IPS DF 6.9 (cell line): ENCODE measurements at places on chromosomes 6 and 20.

DNA sequence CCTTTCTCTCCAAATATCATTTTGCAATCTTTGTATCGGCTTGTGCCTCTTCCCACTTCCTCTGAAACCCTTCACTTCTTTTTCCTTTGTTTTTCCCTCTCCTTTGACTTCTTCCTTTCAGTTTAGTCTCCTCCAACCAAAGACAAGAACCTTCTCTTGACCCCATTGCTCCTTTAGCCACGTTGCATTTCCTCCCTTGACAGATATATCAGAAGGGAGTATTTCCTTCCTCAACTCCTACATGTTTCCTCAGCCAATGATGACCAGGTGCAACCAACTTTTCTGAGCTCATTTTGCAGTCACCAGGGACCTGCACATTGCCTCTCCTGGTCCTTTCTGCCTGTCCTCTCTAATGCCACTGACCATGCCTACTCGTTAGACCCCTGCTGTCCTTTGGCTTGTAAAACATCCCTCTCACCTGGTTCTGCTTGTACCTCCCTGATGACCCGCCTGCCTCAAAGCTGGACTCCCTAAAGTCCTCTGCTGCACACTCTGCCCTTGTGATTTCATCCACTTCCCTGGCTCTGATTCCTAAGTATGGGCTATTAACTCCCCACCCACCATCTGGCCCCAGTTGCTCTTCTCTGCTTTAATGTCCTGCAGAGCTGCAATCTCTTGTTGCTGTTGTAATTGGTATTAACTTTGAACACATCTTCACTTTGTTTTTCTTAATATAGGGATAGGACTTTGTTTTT, 27.4 kb downstream of the SLC22A16 start:
- no peak for DNase-seq

DNA sequence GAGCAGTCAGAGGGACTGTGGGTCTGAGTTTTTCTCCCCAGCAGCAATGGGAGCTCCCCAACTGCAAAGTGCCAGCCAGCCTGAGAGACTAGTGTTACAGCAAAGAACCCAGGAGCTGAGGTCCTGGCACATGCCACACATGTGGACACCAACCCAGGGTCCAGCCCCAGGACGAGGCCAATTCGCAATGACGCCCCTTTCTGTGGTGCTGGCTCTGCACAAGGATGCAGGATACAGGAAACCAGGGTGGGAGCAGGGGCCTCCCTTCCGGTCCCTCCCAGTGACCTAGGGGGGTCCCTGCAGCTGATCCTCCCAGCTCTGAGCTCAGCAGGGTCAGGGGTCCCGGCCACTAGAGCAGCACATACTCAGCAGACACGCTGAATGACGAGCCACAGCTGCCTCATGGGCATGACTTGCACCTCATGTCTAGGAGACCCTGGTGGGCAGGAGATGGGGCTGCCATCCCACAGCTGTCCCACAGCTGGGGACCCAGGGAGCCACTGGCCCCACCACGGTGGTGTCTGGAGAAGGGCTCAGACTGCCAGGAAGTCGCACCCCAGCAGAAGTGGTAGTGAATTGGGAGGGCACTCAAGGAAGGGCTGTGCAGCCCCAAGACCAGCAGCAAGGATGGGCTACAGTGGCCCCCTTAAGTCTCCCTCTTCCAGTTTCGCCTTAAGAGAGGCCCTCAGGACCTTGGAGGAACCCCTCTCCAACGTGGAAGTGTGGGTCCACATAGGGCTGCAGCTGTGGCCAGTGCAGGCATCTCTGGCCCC, 3.6 kb downstream of the ARFRP1 start:
- no peak for DNase-seq

GRCh38 chr20:63270606-63271325, 1.8 kb upstream of the ARFGAP1 start:
- DNase-seq = no peak

- no peak for DNase-seq
These were observed 10.9 kb upstream of the GLP1R start for GRCh38 chr6:39037707-39038106.

GRCh38 chr6:9126878-9127560, 691.7 kb upstream of the SLC35B3 start:
- DNase-seq = no peak

DNA sequence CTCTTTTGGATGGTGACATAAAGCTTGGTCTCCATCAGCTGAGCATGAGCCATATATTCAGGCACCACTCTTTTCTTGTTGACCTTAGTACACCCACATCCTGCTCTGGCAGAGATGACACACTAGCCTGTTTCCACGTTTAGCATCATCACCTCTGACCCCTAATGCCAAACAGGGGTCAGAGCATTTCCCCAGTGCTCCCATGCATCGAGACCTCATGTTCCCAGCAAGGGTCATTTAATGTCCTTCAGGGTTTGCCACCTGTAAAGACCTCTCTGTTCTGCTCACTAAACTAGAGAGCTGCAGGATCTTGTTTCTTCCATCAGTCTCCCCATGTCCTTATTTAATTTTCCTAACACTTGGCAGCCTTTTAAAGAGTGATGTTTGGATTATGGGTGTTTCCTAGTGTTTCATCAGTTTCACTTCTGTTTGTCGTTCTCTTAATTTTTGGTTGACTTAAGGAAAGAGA, 97.5 kb downstream of the AIG1 start:
- DNase-seq = no peak

DNA sequence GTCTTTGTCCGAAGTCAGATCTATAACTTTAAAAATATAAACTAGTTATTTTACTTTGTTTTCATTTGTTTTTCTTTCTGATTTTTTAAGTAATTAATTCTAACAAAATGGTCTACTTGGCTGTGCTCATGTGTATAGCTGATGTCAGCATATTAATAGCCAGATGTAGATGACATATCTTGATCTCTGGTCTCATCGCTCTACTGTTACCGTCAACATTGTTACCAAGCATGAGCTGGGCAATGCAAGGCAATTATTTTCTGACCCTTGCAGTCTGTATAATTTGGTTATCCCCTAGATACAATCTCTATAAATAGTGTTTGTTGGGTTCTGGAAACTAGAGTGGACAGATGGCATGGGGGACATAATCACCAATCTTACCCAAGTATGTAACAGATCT, 151.6 kb upstream of the PTPRK start:
- DNase-seq = no peak

GRCh38 chr6:15476631-15477380, 186.0 kb downstream of the DTNBP1 start:
- no peak for DNase-seq

- peak; percentile 74 for DNase-seq
These were observed 75.0 kb upstream of the EZR start for GRCh38 chr6:158894193-158894592.

- no peak for DNase-seq
These were observed 121.0 kb downstream of the BCAS1 start for GRCh38 chr20:53949319-53949839.

GRCh38 chr20:57587989-57588377, 27.1 kb downstream of the PCK1 start:
- DNase-seq = no peak

DNA sequence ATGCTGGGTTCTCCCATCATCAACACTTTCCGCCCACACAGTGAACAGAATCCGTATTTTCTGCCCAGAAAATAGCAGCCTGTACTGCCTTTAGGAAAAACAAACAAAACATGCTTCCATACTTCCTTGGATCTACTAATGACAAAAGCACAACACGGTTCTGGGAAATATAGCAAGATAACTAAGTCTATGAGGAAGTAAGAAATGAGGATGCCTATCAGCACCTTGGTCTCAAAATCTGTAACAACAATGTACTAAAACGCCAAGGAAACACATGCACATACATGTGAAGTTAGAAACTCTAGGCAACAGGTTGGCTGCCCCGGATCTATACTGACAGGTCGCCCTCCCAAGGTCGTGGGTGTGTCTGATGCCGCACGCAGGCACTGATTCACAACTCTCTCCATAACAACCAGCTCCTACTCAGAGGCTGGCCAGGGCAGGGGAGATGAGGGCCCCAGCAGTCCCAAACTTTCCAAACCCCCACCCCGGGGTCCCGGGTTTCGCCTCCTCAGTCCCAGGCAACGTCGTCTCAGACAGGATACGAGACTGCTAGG, 710 bp downstream of the BTBD9 start:
- DNase-seq = no peak

DNA sequence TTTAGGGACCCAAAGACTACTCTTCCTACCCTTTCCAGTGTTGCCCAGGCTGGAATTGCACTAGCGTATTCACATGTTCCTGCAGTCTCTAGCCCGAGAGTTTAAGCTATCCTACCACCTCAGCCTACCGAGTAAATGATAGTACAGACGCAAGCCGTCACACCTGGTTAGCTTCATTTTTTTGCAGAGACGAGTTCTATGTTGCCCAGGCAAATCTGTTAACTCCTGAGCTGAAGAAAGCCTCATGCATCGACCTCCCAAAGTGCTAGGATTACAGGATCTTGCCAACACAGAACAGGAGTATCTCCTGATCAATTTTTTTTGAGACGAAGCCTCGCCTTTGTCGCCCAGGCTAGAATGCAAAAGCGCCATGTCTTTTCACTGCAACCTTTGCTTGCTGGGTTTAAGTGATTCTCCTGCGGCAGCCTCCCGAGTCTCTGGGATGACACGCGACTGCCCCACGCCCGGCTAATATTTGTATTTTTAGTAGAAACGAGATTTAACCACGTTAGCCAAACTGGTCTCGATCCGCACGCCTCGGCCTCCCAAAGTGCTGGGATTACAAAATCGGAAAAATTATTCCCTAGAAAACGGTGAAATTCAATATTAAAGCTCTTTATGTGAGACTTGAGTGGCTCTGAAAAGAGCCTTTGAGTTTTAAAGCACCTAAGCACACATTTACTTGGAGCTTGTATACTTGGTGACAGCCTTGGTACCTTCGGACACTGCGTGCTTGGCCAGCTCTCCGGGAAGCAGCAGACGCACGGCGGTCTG, 128.5 kb downstream of the HFE start:
- DNase-seq = no peak

GRCh38 chr6:111794727-111795452, 78.4 kb downstream of the FYN start:
- DNase-seq = no peak

- no peak for DNase-seq
These were observed 129.4 kb upstream of the CENPW start for GRCh38 chr6:126210398-126211075.

DNA sequence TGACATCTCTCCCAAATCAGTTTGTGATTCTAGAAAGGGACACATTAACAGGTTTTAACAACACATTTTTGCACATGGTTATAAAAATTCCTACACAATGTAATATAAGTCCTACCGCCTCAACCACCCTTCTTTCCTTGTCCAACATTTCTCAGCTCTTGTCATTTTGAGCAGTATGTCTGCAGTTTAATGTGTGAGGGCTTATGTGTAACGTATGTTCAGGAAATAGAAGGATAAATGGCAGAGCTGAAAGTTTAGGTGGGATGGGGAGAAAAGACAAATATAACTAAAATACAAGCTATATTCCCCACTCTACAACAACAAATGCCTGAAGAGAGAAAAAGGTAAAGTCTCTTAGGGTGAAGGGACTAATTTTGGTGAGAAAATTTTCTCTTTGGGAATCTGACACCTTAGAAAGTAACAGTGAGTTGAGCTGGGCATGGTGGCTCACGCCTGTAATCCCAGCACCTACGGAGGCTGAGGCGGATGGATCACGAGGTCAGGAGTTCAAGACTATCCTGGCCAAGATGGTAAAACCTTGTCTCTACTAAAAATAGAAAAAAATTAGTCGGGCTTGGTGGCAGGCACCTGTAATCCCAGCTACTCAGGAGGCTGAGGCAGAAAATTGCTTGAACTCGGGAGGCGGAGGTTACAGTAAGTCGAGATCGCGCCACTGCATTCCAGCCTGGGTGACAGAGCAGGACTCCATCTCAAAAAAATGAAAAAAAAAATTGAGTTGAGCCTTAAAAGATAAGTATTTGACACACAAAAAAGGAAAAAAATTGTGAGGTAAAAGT, 5.1 kb downstream of the PNRC1 start:
- no peak for DNase-seq

- DNase-seq = no peak
These were observed 4.8 kb upstream of the RANBP9 start for GRCh38 chr6:13716225-13716954.

GRCh38 chr6:82603871-82604270, 240.3 kb downstream of the TPBG start:
- no peak for DNase-seq

DNA sequence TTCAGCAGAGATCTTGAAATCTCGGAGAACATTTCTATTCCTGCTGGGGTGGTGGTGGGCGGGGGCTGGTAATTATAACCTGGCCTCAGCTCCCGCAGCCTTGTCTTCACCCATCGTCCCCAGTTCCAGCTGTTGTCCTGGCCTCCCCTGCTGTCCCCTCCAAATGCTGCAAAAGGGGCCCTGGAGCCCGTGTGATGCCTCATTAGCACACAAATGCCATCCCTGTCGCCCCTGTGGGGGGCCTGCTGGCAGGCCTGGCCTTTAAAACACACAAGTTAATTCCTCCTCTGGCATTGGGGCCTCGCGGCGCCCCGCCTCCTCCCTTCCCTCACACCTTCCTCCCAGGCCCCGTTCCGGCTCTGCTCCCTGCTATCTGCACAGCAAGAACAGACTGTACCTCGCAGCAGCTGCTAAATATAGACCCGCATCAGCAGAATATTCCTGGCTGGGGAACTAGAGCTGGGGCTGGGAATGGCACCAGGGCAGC, 85.7 kb downstream of the CDH22 start:
- DNase-seq = no peak

DNA sequence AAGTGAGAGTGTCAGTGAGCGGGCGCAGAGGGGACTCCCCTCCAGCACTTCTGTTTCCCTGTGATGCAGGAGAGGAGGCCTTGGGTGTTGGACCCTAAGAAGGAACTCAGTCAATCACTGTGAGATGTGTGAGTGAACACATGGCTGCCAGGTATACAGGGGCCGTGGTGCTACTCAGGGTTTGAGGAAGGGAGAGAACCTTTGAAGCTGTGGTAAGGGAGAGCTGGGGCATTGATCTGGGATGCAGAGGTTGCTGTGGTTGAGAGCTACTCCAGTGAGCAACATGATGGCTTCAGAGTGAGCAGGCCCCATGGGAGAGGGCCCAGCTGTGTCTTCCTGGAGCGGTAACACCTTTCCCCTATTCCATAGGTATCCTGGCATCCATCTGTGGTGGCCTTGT, 99.2 kb downstream of the SLC22A3 start:
- no peak for DNase-seq

DNA sequence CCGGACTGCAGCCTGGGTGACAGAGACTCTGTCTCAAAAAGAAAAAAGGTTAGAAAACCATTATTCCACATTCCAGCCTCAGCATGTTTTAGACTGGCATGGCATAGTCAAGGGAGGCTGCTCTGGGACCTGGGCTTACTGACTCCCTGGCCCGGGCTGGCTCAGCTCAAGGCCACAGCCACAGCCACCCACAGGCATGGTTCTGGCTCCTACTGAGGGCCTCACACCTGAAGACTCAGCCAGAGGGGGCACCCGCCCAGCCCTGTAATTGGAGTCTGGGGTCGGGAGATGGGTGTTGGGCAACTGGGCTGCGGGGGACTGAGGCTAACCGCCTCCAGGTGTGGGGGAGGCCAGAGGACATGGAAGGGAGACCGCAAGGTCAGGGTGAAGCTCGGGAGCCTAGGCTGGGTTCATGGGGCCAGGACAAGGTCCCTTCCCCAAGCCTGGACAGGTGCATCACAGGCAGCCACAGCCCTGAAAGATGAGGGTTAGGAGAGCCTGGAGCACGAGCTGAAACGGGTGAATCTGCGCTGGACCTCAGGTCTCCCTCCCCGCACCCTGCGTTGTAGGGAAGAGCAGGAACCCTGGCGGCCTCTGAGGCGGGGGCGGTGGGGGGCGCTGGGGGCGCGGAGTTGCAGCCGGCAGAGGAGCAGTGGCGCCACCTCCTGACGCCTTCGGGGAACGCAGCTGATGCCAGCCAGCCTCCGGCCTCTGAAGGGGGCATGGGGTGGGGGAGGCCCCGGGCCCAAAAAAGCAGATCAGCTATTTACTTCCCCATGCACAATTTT, 67.7 kb upstream of the SRSF6 start:
- DNase-seq = peak; percentile 7
